ENCODE measurements at places on chromosomes 16 and 17. TPM values are rescaled to one million over a fixed set of nuclear protein-coding genes. Genes with fewer than 3 reads are reported as not detected.
A peak's percentile ranks its signal among the peaks of the same experiment; 100 is the strongest.

Gene NSRP1
- total RNA-seq: 4.7 TPM

Gene MYBBP1A
- 63.2 TPM for total RNA-seq

DNA sequence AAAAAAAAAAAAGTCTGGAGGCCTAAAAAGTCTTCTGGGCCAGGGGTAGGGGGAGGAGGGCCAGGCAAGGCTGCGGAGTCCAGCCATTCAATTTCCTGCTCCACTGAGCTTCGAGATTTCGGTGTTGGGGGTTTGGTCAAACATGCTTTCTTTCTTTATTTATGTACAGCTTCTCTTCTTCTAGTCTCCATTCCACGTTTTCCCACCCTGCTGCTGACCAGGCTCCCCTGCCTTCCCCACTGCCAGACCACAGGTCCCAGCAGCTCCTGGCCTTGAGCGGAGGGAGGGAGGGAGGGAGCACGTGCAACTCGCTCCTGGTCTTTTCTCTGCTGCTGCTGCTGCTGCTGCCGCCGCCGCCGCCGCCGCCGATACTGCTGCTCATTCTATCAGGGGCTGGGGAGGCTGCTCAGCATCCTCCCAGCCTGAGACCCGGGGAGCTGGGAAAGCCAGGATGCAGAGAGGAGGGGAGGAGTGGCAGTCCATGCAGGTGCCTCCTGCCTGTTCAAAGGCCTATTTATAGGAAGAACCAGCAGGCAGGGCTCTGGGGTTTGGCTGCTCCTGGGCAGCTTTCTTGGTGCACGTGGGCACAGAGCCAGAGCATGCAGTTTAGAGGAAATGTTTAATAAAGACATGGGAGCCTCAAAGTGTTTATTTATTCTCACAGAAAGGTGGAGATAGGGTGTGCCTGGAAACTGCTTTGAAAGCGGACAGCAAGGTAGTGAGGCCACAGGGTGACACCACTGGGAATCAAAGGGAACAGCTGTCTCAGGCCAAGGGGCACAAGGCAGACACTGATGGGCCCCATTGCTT, 23.4 kb upstream of the ZFHX3 start:
- no peak for DNase-seq

Gene CD300LB
- total RNA-seq: not detected

DNA sequence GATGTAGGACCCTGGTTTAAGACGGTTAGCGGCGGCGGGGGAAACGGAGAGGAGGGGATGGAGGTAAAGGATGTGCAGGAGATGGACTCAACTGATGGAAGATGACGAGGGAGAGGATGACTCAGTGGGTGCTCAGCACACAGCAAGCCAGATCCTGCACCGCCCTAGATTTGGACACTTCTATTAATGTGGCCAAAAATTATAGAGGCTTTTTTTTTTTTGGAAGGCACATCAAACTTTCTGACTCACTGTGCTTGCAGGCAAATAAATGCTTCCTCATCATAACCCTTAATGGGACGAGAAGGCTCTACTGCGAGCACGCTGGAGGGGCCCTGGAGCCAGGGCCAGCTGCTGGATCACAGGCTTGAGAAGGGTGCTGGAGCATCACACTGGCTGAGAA, 36.0 kb downstream of the RTN4RL1 start:
- peak; percentile 85 for DNase-seq

GRCh38 chr16:15986261-15986660, 36.8 kb downstream of the ABCC1 start:
- DNase-seq: no peak

Gene DHX58
- total RNA-seq: 1.0 TPM

DNA sequence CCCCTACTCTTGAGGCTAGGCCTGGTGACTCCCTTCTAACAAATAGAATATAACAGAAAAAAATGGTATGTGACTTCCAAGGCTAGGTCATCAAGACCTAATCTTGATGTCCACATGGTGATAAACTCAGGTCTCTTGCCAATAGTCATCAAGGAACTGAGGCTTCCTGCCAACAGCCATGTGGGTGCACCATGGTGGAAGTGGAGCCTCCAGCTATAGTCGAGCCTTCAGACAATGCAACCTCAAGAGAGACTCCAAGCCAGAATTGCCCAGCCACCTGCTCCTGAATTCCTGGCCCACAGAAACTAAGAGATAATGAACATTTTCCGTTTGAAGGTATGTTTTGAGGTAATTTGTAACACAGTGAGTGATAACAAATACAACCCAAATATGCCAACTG, 55.9 kb upstream of the SREBF1 start:
- no peak for DNase-seq

Gene KLHL10
- total RNA-seq: not detected

Gene GNAO1
- total RNA-seq: 0.92 TPM

Gene ARHGAP44
- total RNA-seq: 2.8 TPM

- no peak for DNase-seq
Measured at GRCh38 chr17:51000835-51001638, 119.6 kb downstream of the SPAG9 start.

DNA sequence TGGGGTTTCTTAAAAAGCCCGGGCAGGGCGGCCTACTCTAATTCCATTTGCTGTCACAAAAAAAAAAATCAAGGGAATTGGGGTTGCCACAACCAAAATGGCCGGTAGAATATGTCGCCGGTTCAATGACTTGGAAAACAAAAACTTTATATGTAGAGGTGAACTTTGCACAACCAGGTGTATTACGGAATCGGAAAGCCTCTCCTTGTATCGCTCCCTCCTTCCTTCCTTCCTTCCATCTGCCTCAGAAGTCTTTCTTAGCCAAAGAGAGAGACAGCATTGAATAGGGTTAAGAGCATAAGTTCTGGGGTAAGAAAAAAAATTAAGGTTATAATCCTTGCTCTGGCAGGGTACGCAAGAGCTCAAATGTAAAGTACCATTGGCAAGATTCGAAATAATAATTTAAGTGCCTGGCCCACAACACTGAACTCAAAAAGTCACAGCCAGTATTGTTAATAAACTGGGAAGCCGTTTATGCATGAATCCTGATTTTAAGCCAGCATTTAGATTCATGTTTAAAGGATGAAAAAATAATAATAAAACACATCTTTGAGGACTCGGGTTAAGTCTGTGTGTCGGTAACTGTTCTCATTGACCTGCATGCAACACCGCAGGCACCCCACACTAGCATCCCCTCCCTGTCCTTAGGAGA, 522 bp upstream of the GLG1 start:
- no peak for DNase-seq

- DNase-seq: no peak
Measured at GRCh38 chr16:23104032-23104955, 45.0 kb downstream of the USP31 start.

DNA sequence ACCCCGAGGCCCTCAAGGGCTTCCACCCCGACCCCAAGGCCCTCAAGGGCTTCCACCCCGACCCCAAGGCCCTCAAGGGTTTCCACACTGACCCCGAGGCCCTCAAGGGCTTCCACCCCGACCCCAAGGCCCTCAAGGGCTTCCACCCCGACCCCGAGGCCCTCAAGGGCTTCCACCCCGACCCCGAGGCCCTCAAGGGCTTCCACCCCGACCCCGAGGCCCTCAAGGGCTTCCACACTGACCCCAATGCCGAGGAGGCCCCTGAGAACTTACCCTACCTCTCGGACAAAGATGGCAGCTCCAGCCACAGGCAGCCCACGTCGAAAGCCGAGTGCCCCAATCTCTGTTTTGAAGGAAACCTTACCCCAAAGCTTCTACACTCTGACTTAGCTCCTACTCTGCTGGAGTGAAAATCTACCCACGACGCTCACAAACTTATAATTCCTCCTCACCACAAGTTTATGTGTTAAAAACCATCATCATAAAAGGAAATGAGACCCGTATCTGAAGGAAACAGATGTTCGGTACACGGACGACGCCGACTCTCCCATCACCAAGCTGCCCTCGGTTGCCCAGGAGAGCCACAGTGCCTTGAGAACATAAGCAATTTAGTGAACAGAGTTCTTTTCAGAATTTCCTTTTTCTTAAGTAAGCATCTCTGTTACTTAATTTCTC, 61.2 kb upstream of the RPH3AL start:
- DNase-seq: no peak

DNA sequence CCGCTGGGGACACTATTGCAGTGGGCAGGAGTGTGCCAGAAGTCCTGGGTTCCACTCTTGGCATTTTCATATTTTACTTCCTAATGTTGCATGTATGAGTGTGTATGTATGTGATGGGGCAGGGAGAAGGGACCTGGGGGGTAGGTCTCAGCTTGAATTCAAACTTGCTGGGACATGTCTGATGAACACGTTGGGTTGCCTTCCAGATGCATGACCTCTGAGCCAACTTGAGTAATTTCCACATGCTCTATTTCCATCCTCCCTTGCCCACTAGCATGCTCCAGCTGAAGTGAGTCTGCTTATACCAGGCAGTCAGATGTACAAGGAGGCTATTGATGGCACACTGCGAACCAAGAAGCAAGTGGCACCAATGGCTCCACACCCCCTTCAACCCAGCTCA, 32.9 kb upstream of the SRSF1 start:
- DNase-seq: no peak

- DNase-seq: no peak
Measured at GRCh38 chr16:88514070-88514469, 56.1 kb upstream of the ZC3H18 start.

Gene ZG16
- total RNA-seq: not detected

Gene SLC52A1
- total RNA-seq: not detected

DNA sequence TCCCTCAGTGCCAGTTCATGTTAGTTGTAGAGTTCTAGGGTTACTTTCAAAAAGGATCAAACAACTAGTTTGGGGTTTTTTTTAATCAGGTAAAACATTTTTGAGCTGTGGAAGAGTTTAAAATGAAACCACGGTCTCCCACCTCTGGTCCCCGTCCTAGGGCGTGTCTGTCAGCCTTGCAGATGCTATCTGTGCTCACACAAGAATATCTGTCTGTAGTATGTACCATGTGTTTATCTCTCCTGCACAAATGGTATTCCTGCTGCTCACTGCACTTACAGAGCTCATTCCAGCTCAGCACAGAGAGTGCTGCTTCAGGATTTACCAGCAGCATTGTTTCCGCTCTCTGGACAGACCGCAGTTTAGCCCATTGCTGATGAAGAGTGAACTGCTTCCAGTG, 38.9 kb downstream of the UBN1 start:
- DNase-seq: no peak

GRCh38 chr17:61568219-61569072, 22.6 kb downstream of the NACA2 start:
- no peak for DNase-seq

- peak; percentile 56 for DNase-seq
Measured at GRCh38 chr17:39939588-39940419, 12.3 kb downstream of the LRRC3C start.

GRCh38 chr17:3659541-3660111, 8.8 kb downstream of the TAX1BP3 start:
- DNase-seq: peak; percentile 87

- no peak for DNase-seq
Measured at GRCh38 chr16:59733321-59733720, 999.2 kb upstream of the GOT2 start.

DNA sequence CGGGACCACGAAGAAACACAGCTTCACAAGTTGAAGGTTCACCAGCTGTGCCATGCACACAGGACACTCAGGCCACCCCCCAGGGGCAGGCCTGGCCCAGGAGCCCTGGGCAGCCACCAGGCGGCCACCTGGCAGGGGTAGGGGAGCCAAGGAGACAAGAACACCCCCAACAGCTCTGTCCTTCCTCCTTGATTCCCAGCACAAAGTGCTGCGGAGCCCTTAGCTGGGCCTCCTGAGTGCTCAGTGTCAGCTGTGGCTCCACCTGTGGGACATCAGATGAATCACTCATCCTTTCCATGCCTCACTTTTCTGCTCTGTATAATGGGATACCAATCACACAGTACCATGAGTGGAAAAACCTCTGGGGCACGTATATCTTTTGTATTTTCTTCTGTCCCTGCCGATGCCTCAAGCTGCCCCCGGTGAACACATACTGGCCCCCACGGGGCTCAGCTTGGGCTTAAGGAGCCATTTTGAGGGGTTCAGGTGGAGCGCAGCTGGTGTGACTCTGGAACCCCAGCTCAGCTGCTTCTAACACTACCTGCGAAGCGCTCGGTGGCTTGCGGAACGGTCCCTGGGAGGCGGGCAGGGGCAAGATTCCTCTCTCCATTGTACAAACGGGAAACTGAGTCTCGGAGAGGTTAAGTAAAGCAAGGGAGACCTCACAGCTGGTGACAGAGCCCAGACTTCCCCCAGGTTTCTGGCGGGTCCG, 12.0 kb downstream of the GALK1 start:
- no peak for DNase-seq

DNA sequence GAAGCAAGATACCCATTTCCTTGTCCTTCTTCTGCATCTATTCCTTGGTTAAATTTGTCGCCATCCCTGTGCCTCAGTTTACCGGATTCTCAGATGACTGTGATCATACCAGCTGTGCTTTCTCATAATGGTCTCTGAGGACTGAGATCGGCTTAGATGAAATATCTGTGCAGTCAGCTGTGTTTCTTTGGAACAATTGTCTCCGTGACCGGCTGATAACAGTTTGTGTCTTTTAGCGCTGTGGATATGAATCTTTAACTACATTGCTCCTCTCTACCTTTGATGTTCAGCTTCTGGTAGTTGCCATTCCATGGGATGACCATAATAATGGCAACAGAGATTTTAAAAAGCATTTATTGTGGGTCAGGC, 473 bp downstream of the FTO start:
- DNase-seq: no peak

Gene ABCA6
- total RNA-seq: 0.99 TPM

DNA sequence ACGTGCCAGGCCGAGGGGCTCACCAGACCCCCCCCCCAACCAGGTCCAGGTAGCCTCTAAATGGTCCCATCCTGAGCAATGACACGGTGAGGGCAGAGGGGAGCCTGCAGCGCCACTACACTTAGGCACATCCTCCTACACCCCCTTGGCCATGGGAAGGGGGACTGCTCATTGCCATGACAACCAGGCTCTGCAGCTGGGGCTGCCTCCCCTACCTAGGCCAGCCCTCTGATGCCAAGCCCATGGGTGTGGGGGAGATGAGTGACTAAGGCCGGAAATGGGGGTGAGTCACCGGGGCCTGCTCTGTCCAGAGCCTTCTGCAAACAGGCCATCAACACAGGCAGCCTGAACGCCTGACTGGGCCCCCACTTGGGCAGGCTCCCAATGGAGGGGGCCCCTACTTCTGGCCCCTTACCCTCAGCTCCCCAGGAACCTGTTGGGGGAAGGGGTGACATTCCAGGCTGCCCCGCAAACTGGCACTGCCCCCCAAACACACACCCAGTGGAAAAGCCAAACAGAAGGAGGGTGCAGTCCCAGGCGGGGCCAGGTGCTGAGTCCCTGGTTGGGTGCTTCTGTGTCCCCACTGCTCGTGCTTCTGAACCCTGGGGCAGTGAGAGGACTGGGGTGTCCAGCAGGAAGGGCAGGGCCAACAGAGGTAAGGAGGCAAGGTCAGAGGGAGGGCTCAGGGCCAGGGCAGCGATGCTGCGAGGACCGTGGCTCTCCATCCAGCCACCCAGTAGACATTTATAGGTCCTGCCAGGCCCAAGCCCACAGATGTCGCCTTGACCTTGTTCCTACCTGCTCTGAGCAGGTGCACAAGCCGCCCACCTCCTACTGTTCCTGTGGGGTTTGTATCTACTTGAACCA, 8.2 kb downstream of the PLCD3 start:
- peak; percentile 96 for DNase-seq

DNA sequence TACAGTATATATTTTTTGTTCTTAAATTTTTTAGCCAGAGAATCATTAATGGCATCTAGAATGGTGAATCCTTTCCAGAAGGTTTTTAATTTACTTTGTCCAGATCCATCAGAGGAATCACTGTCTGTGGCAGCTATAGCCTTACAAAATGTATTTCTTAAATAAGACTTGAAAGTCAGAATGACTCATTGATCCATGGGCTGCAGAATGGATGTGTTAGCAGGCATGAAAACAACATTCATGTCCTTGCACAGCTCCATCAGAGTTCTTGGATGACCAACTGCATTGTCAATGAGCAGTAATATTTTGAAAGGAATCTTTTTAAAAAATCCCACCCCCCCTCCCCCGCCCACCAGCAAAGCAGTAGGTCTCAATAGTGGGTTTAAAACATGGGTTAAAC, 51.4 kb downstream of the CACNG1 start:
- DNase-seq: no peak

Measured in MG63 (cell line).